ENCODE measurements at places on chromosomes 12 and 14. TPM values are rescaled to one million over a fixed set of nuclear protein-coding genes. Genes with fewer than 3 reads are reported as not detected.

DNA sequence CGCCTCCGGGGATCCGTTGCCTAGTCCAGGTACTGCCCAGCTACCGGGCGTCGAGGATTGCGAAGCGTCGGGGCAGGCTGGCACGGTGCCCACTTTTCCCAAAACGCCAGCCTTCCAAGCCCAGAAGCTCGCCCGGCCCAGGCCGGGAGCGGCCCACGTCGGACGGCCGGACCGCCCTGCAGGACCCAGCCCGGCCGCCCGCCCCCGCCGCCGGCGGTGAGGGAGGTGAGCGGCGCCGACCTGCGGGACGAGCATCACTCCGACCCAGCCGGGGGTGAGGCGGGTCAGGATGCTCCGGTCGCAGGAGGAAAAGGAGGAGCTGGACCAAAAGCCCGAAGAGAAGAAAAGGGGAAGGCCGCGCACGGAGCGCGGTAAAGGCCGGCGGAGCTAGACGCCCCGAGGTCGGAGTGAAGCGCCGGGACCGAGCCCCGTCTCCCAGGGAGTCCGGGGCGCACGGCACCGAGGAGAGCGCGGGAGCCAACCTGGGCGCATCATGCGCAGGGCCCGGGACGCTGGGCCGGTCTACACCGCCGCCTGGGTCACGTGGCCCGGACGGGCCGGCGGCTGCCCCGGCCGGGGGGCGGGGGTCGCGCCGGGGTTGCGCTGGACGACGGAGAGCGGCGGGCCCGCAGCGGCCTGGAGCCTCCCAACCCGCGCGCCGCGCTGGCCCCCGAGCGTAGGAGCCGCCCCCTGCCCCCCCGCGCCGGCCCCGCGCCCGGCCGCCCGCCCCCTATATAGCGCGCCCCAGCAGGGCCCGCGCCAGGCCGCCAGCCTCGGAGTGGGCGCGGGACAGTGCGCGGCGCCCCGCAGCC is at the start of gene AQP5:
Gene AQP5, plus strand, starts transcription at position 762 of the 812 bp plus-strand sequence. CDS start 146 bp downstream, outside the sequence.
- no peak for DNase-seq

DNA sequence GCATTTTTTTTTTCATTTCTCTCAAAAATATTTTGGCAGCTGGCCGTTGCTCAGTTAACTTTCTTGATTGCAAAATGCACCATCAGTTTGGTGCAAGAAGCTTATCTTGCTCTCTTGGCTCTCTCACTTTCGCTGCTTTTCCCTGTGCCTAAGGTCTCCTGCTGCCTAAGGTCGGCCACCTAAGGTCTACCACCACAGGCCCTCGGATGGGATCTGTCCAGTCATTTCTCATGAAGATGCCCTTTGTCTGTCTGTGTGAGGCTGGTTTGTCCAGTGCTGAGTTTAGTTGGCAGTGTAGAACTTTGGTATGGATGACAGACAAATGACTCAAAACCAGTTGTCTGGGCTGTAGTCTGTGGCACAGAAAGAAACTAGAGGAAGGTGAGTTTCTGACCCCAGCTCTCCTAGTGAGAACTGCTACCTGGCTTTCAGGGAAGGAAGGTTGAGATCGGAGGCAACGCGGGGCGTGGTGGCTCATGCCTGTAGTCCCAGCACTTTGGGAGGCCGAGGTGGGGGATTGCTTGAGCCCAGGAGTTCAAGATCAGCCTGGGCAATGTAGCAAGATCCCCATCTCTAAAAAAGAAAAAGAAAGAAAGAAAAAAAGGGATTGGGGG is 2.6 kb downstream of the MLXIP start:
- DNase-seq, result peak; percentile 36

GRCh38 chr12:18753481-18754123 is 15.7 kb downstream of the CAPZA3 start:
- DNase-seq, result no peak

DNA sequence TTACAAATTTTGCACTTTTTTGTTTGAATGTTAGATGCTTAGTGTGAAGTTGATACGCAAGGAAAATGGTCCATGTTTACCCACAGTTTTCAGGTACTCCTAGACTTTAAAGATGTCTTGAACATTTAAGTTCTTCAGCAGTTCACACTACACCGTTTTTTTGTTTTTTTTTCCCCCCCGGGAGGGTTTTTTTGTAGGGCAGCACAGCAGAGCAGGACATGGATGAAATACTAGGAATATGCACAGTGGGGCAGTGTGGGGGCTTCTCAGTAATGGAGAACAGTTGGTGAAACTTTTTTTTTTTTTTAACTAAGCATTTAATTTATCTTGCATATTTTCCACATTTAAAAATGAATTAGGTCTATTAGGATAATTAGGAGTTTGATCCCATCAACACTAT is 4.9 kb downstream of the RAN start:
- no peak for DNase-seq

GRCh38 chr14:87407344-87407743 is 585.6 kb downstream of the GALC start:
- DNase-seq, result no peak

GRCh38 chr14:99513183-99513694 is 32.0 kb downstream of the CCNK start:
- peak; percentile 16 for DNase-seq

DNA sequence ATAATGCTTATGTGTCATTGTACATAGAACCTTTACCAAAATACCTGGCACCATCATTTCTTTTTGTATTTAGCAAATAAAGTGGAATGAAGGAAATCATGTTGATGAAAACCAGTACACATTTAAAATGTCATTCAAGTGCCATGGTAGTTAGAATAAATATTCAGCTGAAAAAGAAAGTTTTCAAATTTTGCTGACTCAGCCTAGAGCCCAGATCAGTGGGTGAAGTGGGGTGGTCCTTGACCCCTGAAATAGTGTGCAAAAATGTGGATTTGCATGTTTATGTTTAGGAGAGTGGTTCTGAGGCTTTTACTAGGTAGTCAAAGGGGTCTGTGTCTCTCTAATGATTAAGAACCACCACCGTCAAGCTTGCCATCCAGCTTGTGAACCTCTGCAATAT is 418.7 kb downstream of the ETNK1 start:
- DNase-seq, result no peak

DNA sequence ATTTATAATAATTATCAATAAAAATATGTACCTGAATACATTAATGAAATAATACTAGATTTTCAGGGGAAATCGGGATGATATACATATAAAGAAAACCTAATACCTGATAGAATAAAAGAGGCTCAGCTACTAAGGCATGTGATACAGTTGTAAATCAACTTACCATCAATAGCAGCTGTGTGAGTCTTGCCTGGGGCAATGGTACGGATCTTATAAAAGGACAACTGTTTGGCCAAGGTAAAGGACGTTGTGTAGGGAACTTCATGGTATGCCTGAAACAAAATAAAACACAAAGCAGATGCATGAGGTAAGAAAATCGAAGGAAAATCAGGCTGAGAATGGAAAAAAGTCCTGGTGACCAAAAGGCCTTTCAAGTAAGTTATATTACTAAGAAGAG is 25.4 kb downstream of the NEK9 start:
- no peak for DNase-seq

- DNase-seq, result no peak
Measured at GRCh38 chr12:89417246-89417977, 65.1 kb upstream of the DUSP6 start.

DNA sequence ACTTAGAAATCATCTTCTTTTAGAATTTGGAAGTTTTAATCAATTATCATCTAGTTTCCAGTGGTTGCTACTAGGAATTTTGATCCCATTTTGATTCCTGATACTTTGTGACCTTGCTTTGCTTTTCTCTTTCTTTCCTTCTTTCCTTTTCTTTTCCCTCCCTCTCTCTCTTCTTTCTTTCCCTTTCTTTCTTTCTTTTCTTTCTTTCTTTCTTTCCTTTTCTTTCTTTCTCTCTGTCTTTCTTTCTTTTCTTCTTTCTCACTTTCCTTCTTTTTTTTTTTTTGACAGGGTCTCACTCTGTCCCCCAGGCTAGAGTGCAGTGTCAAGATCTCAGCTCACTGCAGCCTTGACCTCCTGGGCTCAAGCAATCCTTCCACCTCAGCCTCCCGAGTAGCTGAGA is 81.5 kb upstream of the OSBPL8 start:
- DNase-seq, result no peak

- no peak for DNase-seq
Measured at GRCh38 chr14:34423445-34423844, 38.6 kb downstream of the SPTSSA start.

DNA sequence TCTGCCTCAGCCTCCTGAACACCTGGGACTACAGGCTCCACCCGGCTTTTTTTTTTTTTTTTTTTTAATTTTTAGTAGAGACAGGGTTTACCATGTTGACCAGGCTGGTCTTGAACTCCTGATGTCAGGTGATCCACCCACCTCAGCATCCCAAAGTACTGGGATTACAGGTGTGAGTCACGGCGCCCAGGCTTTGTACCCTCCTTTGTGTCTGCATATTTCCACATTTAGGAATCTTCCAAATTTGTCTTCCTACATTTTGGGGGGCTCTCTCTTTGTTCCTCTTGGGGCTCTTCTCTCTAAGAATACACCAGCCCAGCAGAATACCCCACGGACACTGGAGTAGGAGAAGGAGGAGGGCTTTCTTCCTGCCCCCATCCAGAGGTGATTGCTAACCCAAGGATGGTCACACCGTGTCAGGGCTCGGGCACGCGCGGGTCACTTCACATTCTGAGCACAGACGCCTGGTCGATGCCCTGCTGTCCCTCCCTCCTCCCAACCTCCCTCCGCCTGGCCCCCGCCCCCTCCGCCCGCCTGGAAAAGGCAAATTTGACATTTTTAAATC is 2.1 kb upstream of the DNAJC22 start:
- DNase-seq, result no peak

DNA sequence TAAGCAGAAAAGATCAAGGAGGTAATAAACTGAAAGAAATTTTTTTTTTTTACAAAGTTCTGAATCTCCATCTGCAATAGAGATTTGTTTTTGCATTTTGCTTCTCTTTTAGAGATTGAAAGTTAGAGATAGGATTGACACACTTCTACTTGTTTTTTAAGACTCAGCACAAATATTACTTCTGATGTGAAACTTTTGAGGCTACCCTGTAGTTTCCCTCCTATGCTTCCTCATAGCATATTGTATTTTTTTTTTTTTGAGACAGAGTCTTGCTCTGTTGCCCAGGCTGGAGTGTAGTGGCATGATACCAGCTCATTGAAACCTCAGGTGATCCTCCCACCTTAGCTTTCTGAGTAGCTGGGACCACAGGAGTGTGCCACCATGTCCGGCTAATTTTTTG is 32.1 kb upstream of the SGPP1 start:
- DNase-seq, result no peak

GRCh38 chr12:82867762-82868500 is 181.2 kb downstream of the TMTC2 start:
- DNase-seq, result no peak

GRCh38 chr14:83909507-83909906 is 1620.4 kb upstream of the FLRT2 start:
- no peak for DNase-seq

DNA sequence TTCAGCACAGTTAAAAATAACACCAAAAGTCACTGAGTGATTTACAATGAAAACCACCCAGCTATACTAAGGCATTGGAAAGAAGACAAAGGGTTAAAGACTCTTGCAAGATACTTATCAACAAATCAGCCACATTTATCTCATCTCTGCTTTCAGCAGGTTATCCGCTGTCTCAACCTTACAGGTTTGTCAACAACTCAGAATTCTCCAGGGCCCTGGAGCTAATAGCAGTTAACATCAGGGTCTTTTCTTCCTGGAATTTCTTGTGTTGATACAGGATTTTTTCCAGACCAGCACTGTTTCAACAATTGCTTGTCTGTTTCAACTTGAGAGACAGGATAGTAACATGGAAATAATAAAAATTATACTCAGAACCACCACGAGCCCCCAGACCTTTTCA is 3.5 kb downstream of the PKP2 start:
- no peak for DNase-seq

GRCh38 chr14:55976219-55976618 is 142.0 kb upstream of the PELI2 start:
- DNase-seq, result no peak

- DNase-seq, result no peak
Measured at GRCh38 chr14:71346685-71347084, 439.4 kb downstream of the PCNX1 start.

The HSPB8 gene
- 40.0 TPM for total RNA-seq

The USP44 gene
- 7.7 TPM for total RNA-seq

The PPP4R4 gene
- total RNA-seq, result 2.3 TPM

The KRT3 gene
- total RNA-seq, result not detected

The GMPR2 gene
- total RNA-seq, result 38.9 TPM

The KLHDC1 gene
- 2.6 TPM for total RNA-seq

The NKX2-1 gene
- total RNA-seq, result not detected

The CELA1 gene
- not detected for total RNA-seq

The INSM2 gene
- not detected for total RNA-seq

Data from uterus (tissue), 4 donors.